ENCODE measurements at places on chromosomes 1 and 21.

DNA sequence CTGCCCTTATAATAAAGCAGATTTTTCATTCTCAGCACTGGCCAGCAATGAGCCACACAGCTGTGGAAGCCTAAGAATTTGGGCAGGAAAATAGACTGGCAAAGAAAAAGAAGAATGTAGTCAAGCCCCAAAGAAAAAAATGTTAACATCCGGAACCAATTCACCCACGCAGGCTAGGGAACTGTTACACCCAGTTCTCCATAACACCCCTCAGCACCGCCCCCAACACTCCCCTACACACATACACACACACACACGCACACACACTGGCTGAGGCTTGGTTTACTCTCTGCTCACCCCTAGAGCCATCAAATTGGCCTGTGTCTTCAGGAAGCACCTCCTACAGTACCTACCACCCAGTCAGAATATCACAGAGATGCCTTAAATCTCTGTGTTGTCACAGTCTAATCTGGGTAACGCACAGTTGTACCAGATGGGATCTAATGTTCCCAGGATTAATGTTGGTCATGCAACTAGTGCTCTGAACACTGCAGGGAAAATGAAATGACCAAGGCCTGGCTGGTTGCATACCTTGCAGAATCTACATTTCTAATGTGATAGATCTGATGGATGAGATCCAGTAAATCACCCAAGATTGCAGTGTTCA, 14.5 kb downstream of the TBX15 start:
- DNase-seq: no peak

GRCh38 chr1:30103708-30104411, 619.5 kb downstream of the MATN1 start:
- DNase-seq: no peak

DNA sequence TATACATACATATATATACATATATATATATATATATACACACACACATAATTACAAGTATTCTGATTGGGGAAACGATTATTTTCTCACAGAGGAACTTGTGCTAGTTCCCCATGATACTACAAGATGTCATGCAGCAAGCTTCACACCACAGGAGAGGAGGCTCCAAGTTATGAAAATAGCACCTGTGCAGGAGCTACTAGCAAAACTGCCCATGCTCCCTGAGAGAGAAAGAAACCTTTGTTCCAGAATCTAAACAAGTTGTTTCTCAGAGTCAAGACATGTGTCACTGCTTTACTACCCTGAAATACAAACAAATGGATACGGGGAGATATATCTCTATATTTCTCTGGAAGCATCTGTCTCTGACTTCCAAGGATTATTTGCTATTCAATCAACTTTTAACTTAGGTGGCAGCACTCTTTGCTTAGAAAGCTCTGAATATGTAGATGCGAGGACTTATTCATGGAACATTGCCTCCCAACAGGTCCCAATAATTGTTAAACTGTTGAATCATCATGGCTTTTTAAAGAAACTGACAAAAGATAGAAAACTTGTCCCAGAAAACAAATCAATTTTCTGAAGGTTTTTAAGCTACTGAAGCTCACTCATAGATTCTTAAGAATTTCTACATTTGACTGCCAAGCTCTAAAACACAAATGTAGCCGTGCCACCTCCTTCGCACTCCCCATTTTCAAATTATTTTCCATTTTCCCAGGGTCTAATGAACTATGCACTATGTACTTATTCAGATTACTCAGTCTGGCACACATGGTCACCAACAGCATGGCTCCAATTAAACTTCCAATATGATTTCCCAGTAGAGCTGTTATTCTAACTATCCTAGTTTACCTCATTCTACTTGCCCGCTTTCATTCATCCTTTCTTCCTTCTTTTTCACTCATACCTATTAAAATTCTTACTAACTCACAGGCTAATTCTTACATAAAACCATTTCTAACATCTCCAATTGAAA, 929.1 kb downstream of the LTN1 start:
- no peak for DNase-seq

DNA sequence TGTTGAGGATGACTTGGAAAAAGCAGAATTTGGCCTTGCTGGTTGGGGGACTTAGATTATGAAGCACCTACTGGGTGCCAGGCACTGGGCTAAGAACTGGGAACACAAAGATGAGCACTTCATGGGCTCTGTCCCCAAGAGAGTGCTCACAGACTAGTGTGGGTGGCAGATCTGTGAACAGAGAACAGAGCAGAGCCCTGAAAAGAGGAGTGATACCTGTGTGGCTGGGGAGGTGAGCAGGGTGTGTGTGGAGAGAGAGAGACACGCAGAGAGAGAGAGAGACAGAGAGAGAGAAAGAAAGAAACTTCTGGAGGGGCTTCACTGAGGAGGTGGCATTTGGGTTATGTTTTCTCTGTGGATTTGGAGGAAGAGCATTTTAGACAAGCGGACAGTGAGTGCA, 61.1 kb upstream of the PPP2R5A start:
- no peak for DNase-seq
